ENCODE measurements at places on chromosomes 3 and 15.

GRCh38 chr3:9448071-9448470, 50.7 kb downstream of the SETD5 start:
- DNase-seq = no peak

- DNase-seq = no peak
Measured at GRCh38 chr15:100802421-100803170, 77.0 kb upstream of the ALDH1A3 start.

DNA sequence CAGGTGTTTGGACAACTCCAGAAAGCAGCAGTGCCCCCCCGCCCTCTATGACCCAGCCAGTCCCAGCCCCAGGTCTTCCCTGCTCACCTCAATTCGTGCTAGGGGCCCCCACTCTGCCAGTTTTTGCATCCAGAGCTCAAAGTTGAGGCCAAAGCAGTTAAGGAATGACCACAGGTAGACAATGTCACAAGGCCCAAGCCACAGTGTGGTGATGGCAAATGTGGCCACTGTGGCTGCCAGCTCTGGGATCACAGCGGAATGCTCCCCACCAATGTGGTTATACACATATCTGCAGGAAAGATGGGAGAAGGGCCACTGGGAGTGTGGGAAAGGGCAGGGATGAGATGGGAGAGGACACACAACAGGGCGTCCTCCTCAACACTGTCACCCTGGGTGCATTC, 8.2 kb downstream of the KLHL40 start:
- DNase-seq = no peak

DNA sequence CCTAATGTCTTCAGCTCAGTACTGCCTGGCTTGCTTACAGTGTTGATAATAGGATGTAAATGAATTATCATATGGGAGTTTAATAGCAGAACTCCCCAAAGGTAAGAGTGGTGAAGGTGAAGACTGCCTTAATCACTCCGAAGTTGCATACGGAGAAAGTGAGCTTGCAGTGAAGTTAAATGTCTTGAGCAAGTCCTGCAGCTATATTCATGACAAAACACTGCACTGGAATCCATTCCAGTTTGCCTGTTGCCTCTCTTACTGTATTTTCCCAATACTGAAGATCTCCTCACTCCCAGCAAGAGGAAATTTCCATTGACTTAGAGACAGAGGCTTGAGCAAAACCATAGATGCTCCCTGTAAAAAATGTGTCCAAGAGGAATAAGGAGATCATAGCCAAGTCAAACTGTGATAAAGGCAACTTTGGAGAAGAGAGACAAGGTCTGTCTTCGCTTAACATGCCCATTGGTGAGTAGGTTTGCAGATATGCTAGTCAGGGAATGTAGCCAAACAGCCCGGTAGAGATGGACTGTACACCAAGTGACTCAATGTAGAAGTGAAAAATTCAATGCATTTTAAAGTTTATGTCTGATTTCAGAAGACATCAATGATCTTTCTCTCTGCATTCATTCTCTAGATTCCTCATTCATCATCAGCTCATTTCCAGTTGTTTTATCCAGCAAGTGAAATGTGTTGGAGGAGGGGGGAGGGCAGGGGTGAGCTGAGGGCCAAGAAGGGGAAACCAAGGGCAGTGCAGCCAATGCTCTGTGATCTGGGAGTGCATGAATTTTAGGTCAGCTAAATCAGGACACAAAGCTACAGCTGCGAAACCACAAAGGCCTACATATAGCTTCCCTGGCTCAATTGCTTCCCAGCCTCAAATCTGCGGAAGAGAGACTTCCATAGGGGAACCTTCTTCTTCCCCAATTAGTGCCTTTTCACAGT, 667.1 kb upstream of the NR2F2 start:
- DNase-seq = no peak
